ENCODE measurements at places on chromosomes 2 and 18.

GRCh38 chr2:37916512-37917082 is 8.5 kb upstream of the RMDN2 start:
- no peak for DNase-seq

DNA sequence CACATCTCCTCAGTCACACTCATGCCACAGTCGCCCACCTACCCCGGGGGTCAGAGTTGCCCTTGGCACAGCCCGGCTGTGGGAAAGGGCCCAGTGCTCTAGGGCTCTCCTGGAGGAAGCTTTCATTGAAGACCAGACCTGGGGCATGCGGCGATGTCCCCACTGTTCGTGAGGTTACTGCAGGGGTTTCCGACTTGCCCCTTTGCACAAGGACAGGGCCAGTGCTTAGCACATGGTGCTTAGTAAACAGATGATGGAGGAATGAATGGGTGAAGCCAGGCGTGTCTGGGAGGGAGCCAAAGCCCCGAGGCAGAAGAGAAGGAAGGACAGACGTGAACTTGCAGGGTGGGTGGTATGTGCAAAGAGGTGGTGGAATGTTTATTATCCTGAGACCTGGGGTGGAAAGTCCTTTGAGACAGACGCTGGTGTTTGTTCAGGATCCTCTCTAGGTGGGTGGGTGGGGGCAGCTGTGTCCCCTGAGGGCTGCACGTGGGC is 205.9 kb upstream of the ARL4C start:
- DNase-seq, result no peak

DNA sequence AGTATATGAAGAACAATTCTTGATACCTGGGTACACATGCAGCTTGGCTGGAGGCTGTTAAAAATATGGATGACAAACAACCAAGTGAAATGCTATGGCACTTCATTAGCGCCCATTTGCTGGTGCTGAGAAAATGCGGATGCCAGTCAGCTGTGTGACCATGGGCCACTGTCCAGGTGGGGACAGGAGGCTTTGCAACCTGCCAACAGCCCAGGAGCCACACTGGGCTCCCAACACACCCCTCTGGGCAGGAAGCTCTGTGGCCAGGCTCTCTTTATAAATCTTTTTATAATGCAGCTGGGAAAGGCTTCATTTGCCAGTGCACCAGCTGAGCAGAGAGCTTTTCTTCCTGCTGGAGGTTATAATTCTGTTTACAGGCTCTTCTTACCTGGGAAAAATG is 19.9 kb downstream of the RNF144A start:
- DNase-seq, result no peak

GRCh38 chr2:11310212-11310611 is 34.2 kb downstream of the ROCK2 start:
- DNase-seq, result no peak

GRCh38 chr2:45816272-45816671 is 164.8 kb downstream of the PRKCE start:
- no peak for DNase-seq

GRCh38 chr2:47056868-47057686 is 98.0 kb downstream of the STPG4 start:
- no peak for DNase-seq

DNA sequence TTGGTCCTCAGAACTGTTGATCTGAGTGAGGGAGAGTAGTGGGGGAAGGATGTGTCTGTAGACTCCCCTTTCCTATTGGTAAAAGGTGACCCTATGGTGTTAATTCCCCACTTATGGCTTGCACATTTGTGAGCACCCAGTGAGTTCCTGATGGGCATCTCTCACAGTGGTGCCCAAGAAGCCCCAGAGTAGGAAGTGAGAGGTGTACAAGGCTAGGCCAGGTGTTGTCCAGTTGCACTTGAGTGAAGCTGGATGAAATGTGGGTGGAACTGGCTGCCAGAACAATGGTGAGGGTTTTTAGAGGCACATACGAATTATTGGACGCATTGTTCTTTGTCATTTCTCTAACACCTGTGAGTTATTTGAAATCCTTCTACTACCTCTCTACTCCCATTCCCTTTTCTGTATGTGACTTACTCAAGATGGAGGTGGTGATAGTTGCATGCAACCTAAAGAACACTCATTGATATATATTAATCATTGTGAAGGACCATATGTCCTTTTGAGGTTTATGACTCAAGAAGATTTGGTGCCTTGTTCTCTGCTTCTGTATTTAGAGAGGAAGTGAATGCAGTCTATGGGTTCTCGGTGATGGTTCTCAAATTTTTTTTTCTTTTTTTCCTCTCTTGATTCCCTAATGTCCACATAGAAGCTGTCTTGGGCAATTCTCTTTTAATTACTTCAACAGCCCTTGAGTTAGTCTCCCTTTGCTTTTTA is 162.7 kb downstream of the FSHR start:
- DNase-seq, result no peak

DNA sequence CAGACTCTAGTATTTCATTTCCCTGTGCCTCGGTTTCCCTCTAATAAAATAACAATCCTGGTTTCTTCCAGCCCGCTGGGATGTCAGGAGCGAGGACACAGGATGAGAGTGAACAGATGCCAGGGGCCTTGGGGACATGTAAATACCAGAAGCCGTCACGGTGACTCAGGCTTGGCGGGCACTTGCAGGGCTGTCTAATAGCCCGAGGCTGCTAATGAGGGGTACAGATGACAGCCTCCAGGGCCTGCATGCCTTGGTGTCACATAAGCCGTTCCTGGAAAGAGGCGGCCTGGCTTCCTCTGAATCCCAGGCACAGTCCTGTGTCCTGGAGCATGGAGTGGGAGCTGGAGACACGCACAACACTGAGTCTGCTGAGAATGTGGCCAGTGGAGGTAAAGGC is 28.2 kb downstream of the HS1BP3 start:
- DNase-seq, result no peak

DNA sequence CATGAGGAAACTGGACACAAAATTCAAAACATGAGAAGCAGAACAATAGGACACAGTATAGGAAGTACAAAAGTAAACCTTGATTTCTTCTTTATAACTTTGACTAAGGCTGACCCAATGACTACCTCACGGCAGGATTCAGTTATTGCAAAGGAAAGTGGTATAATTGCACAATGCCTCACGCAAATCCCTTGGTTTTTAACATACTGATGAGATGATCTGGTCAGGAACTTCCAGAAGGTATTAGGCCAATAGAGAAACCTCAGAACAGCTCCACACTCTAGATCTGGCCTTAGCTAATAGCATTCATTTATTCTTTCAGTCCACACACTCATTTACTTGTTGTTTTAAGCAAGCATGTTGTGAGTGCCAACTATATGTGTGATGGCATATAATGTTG is 1526.9 kb upstream of the ACVR2A start:
- no peak for DNase-seq

DNA sequence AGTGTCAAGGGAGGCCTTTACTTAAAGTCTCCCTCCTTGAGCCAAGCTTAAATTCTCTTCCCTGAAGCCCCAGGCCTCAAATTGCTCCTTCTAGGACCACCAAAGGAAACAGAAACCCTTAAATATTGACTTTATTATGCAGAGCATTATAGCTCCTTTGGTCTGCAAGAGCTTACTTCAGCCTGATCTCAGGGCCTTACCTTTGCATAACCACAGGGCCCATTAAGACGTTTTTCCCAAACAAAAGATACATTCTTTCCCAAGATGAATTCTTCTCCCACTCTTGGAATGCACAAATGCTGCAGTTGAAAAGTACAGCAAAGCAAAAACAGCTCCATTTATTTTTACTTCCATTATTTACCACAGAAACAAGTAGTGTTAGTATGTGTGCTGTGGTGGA is 130.8 kb downstream of the B3GNT2 start:
- DNase-seq, result no peak

- peak; percentile 40 for DNase-seq
Observed at GRCh38 chr2:105802587-105802986, 57.9 kb downstream of the NCK2 start.

- no peak for DNase-seq
Observed at GRCh38 chr2:68340226-68341061, 20.7 kb upstream of the CNRIP1 start.

GRCh38 chr2:45992021-45992740 is 305.0 kb upstream of the EPAS1 start:
- no peak for DNase-seq

DNA sequence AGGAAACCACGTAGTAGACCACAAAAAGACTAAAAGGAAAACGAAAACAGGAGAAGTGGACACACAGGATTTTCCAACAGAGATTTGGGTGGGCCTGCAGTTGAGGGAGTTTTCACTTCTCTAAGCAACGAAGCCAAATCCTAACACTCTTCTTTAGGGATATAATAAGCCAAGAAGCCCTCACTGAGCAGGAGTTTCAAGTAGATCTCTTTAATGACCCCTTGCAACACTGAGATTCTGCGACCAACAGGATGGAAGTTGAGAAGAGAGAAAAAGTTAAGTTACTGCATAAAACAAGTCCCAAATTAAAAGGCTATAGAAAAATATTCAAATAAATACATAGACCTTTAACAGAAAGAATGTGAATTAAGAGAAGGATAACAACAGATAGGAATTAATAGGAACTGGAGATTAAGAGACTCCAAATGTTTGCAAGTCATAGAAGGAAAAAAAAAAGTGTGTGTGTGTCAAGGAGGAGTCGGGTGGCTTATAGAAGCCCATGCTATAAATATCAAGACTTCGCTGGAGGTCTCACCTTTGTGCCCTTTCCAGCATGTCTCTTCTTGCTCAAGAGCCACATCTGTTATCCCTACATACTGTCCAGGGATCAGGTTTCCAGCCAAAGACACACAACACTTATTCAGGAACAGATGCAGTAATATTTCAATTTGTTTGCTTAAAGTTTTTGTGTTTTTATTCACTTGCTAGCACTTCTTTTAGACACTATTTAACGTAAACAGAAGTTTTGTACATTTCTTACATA is 69.4 kb upstream of the ARHGAP28 start:
- DNase-seq, result no peak

DNA sequence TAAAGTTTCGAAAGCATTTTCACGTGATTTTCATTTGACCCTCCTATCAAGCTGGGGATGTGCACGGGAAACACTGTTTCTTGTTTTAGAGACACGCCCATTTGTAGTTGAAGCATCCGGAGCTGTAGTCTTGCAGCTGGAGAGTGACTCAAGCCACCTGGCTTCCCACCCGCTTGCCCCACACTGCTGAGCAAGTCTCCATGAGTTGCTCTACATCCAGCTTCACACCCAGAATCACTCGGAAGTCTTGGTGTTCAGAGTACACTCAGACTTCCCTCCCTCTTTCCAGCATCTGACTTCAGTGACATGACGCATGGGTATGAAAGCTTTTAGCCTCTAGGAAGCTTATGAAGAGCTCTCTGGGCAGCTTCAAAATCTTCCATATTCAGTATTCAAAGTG is 262.4 kb downstream of the NBAS start:
- DNase-seq, result no peak

- no peak for DNase-seq
Observed at GRCh38 chr2:97739020-97739892, 25.9 kb downstream of the ZAP70 start.

GRCh38 chr18:6509417-6509816 is 94.7 kb upstream of the L3MBTL4 start:
- DNase-seq, result no peak

GRCh38 chr18:52046842-52047241 is 293.2 kb upstream of the DCC start:
- DNase-seq, result no peak

DNA sequence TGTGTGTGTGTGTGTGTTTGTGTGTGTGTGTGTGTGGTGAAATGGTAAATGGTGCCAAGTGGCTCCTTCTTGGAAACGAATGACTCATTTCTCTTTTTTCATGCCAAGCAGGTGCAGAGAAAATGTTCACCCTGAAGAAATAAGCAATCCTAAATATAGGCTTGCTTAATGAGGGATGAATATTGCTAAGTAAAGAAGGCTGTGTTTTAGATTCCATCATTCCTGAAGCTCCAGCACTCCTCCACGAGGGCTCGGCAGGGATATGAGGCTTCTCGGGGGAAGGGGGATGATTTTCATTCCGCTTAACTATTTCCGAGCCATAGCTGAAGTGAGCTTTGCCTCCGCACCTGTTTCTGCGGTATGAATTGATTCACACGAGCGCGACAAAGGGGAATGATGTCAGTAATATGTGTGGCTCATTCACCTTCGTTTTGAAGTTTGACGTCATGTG is 72.9 kb downstream of the TSN start:
- DNase-seq, result no peak

DNA sequence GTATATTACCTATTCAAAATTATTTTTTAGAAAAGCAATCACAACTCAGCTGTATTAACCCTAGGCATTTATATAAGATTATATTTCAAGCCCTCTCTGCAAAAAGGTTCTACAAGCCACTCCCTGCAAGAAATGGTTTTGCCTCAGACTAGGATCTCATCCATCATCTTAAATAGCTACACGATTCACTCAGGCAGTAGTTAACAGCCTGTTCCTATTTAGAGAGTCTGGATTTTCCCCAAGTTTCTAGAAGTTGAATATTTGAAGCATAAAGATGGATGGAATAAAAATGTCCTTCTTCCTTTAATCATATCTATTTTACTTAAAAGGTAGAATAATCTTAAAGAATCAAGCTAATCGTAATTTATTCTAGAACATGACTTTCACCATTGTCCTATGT is 167.1 kb upstream of the STK17B start:
- no peak for DNase-seq

DNA sequence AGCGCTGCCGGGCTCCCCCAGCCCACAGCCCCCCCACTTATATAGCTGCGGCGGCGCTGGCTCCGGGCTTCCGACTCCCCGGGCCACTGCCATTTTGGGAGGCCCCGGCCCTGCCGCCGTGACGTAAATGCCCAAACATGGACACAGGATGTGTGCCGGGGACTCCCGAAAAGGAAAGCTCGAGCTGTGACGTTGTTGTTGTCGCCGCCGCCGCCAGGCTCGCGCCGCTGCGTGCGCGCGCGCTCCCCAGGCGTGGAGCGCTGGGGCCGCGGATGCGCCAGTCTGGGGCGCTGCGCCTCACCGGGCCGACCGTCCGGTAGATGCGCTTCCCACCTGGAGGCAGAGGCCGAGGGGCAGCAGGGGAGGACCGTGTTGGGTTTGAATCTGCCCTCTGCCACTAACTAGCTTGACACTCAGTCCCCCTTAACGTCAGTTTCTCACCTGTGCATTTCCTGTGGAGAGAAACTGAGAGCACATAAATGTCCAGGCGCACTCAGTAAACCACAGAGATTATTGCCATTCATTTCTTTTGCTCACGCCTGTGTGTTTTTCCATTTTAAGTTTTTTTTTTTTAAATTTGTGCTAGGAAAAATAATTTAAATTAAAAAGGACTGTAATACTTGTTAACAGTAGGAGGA is at the start of gene EGR4:
Gene EGR4, minus strand, starts transcription at position 15 of the 638 bp plus-strand sequence. CDS start 231 bp downstream, outside the sequence.
- DNase-seq, result peak; percentile 78

DNA sequence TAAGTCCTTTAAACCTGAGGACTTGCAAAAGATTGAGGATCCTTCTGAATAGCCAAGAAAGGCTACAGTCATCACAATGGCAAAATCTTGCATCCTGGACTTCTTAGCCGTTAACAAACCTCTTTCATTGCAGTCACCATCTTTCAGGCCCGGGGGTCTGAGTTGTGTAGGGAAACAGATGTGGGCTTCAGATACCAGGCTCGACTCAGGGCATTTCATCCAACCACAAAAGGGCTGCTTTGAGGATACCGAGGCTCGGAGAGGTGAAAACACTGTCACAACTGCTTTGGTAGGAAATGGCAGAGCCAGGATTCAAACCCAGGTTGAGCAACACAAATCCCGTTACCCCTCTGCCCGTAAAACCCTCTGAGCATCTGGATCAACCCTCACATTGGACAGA is 147.4 kb downstream of the TFCP2L1 start:
- DNase-seq, result no peak

Measured in activated T-cell treated with anti-CD3 and anti-CD28 coated beads for 1 hour (primary cell).